ENCODE measurements at places on chromosomes 7 and 10.
A peak's percentile ranks its signal among the peaks of the same experiment; 100 is the strongest.

DNA sequence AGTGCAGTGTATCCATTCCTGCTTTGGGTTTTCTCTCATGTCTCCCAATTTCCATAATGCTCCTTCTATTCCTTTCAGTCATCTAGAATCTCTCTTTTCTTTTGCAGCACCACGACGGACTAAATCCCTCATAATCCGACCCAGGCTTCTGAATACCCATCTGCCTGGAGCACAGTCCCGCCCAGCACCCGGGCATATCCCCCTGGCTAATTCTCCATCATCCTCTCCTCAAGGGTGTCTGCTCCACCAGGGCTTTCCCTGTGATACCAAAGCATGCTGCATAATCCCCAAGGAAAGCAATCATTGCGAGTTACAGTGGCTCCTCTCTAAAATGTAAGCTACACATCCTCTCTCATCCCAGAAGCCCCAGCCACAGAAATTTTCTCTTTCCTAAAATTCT lies 321.9 kb downstream of the CCDC3 start:
- no peak for DNase-seq
- no peak overlapping the region for H3K27ac ChIP-seq
- H3K36me3 ChIP-seq, result no peaks in the 10 kb centered on the region
- no peaks in the 10 kb centered on the region for H3K27me3 ChIP-seq
- no peak overlapping the region for H3K4me3 ChIP-seq
- no peaks in the 10 kb centered on the region for H3K4me1 ChIP-seq

GRCh38 chr10:131436458-131436857 lies 124.9 kb upstream of the TCERG1L start:
- H3K4me3 ChIP-seq, result no peak overlapping the region
- H3K27ac ChIP-seq, result no peak overlapping the region
- H3K36me3 ChIP-seq, result no peaks in the 10 kb centered on the region
- DNase-seq, result no peak

GRCh38 chr10:31707093-31708039 lies 221.3 kb downstream of the ARHGAP12 start:
- peak overlapping the region; percentile 77 for H3K27ac ChIP-seq
- H3K4me3 ChIP-seq, result no peak overlapping the region
- no peaks in the 10 kb centered on the region for H3K36me3 ChIP-seq
- DNase-seq, result peak; percentile 34

GRCh38 chr7:19744075-19744474 lies 29.3 kb downstream of the TMEM196 start:
- H3K27ac ChIP-seq, result no peak overlapping the region
- no peaks in the 10 kb centered on the region for H3K4me1 ChIP-seq
- H3K36me3 ChIP-seq, result no peaks in the 10 kb centered on the region
- H3K4me3 ChIP-seq, result no peak overlapping the region

GRCh38 chr7:150620617-150621371 lies 11.4 kb downstream of the GIMAP6 start:
- DNase-seq, result no peak
- no peaks in the 10 kb centered on the region for H3K36me3 ChIP-seq
- no peaks in the 10 kb centered on the region for H3K27me3 ChIP-seq
- no peak overlapping the region for H3K27ac ChIP-seq
- no peaks in the 10 kb centered on the region for H3K4me1 ChIP-seq
- H3K4me3 ChIP-seq, result no peak overlapping the region

DNA sequence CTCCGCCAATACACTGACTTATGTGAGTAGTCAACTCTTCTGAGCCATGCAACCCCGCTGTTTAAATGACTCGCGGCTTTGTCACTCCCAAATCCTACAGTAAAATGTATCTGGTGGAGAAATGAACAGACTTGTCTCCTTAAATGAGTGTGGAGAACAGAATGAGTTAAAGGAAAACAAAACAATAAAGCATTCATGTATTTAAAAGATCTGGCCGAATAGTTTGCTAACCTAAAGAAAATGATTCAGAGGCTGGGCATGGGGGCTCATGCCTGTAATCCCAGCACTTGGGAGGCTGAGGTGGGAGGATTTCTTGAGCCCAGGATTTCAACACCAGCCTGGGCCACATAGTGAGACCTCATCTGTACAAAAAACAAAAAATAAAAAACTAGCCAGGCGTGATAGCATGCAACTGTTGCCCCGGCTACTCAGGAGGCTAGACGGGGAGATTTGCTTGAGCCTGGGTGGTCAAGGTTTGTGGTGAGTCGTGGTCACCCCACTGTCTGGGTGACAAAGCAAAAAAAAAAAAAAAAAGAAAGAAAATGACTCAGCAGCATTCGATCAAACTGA lies 86.5 kb upstream of the PFKP start:
- H3K27ac ChIP-seq, result no peak overlapping the region
- peaks cover 4% of the 10 kb centered on the region for H3K4me1 ChIP-seq
- H3K36me3 ChIP-seq, result no peaks in the 10 kb centered on the region
- no peaks in the 10 kb centered on the region for H3K27me3 ChIP-seq

GRCh38 chr10:17134282-17134681 lies 4.7 kb upstream of the CUBN start:
- no peak overlapping the region for H3K4me3 ChIP-seq
- H3K4me1 ChIP-seq, result peaks cover 6% of the 10 kb centered on the region
- DNase-seq, result no peak
- H3K36me3 ChIP-seq, result no peaks in the 10 kb centered on the region
- H3K27ac ChIP-seq, result no peak overlapping the region
- no peaks in the 10 kb centered on the region for H3K27me3 ChIP-seq

GRCh38 chr7:22588351-22588750 lies 88.4 kb upstream of the STEAP1B start:
- no peak overlapping the region for H3K4me3 ChIP-seq
- H3K27me3 ChIP-seq, result no peaks in the 10 kb centered on the region
- H3K36me3 ChIP-seq, result no peaks in the 10 kb centered on the region
- DNase-seq, result no peak

DNA sequence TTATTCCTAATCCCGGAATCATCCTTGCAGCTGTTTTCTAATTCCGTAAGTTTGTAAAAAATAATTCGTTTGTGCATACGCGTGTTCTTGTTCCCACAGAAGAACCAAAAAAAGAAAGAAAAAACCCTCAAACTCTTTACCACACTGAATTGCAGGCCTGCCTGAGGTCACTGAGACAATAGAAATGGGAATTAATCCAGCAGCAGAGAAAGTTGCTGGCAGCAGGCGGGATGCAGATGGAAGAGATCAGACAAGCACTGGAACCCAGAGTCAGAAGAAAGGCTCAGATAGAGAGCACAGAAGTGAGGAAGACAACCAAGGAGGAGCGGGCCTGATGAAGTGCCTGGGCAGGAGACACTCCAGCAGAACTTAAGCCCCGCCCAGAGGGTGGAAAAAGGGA lies 141.5 kb upstream of the VWC2 start:
- DNase-seq, result no peak
- H3K27me3 ChIP-seq, result no peaks in the 10 kb centered on the region
- H3K4me3 ChIP-seq, result no peak overlapping the region
- no peaks in the 10 kb centered on the region for H3K36me3 ChIP-seq
- H3K27ac ChIP-seq, result no peak overlapping the region

DNA sequence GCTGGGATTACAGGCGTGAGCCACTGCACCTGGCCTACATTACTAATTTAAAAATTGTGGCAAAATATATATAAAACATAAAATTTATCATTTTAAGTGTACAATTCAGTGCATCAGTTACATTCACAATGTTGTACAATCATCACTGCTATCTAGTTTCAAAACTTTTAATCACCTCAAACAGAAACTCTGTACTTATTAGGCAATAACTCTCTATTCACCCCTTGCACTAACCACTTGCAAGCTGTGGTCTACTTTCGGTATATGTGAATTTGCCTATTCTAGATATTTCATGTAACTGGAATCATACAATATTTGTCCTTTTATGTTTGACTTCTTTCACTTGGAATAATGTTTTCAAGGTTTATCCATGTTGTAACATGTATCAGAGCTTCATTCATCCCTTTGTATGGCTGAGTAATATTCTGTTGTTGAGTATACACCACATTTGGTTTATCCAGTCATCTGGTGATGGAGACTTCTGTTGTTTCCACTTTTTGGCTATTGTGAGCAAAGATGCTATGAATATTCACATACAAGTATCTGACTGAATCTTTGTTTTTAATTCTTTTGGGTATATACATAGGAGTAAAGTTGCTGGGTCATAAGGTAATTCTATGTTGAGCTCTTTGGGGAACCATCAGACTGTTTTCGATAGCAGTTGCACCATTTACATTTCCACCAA lies 14.3 kb upstream of the ELOVL3 start:
- H3K4me1 ChIP-seq, result no peaks in the 10 kb centered on the region
- DNase-seq, result no peak
- no peaks in the 10 kb centered on the region for H3K27me3 ChIP-seq
- no peak overlapping the region for H3K27ac ChIP-seq
- no peak overlapping the region for H3K4me3 ChIP-seq

DNA sequence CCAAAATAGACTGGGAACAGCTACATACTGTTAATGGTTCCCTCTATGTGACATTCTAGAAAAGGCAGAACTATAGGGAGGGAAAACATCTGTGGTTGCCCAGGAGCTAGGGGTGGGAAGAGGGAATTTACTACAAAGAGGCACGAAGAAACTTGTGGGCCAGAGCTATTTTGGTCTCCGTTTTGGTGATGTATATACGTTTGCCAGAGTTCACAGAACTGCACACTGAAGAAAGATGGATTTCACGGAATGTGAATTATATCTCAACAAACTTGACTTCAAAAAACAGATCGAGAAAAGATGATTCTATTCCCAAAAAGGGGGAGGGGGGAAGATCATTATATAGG lies 386 bp upstream of the AS3MT start:
- H3K4me3 ChIP-seq, result peak overlapping the region; percentile 44
- H3K27ac ChIP-seq, result peak overlapping the region; percentile 82
- no peaks in the 10 kb centered on the region for H3K36me3 ChIP-seq
- DNase-seq, result no peak
- peaks cover 10% of the 10 kb centered on the region for H3K4me1 ChIP-seq

GRCh38 chr10:95217476-95217875 lies 23.4 kb downstream of the ACSM6 start:
- no peaks in the 10 kb centered on the region for H3K4me1 ChIP-seq
- DNase-seq, result no peak
- no peak overlapping the region for H3K27ac ChIP-seq

DNA sequence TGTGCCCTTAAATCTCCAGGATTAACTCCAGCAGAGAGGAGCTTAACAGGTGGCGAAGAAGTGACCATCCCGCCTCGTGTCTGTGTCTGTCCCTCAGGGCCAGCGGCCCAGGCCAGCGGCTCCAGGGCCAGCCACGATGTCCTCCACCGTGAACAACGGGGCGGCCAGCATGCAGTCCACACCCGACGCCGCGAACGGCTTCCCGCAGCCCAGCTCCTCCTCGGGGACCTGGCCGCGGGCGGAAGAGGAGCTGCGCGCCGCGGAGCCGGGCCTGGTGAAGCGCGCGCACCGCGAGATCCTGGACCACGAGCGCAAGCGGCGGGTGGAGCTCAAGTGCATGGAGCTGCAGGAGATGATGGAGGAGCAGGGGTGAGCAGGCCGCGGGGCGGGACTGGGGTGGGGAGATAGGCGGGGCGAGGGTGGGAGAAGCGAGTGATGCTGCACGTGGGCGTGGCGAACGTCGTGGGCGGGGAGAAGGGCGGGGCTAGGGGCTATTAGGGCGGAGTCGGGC lies 33.3 kb downstream of the SRRM3 start:
- no peak overlapping the region for H3K27ac ChIP-seq
- no peak overlapping the region for H3K4me3 ChIP-seq
- no peaks in the 10 kb centered on the region for H3K4me1 ChIP-seq
- peak; percentile 90 for DNase-seq

DNA sequence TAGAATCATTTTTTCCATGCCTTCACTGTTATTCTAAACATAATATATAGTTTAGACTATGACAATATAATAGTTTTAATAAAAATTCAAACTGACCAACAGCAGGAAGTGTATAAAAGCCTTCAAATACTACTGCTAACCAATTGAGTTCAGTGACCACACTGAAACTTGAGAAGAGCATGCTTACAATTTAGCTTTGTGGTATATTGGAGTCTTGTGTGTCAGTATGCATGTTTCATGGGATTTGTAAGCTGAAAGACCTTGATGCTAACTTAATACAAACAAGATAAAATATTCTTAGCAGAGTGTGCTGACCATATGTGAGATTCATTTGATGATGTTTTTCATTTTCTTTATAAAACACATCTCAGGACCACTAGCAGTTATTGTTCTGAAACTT lies 395.5 kb downstream of the SUGCT start:
- H3K27me3 ChIP-seq, result no peaks in the 10 kb centered on the region
- no peak for DNase-seq
- no peak overlapping the region for H3K4me3 ChIP-seq
- H3K4me1 ChIP-seq, result no peaks in the 10 kb centered on the region

DNA sequence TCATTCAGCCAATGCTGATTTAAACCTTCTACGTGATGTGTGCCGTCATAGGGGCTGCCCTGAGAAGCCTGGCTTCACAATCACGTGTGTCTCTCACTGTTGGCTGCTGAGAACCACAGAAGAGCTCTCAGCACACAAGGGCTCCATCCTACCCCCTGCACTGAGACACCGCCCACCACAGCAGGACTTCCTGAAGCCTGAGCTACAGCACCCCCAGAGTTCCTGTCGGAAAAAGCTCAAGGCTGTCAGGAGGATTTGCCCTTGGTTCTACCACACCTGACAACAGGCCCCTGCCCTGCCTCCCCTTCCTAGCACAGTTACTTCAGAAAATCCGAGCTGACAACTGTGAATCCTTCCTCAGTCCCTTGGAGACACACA lies 191.9 kb downstream of the MAD1L1 start:
- no peaks in the 10 kb centered on the region for H3K4me1 ChIP-seq
- H3K36me3 ChIP-seq, result no peaks in the 10 kb centered on the region
- H3K27me3 ChIP-seq, result no peaks in the 10 kb centered on the region
- DNase-seq, result no peak

- H3K36me3 ChIP-seq, result no peaks in the 10 kb centered on the region
- no peaks in the 10 kb centered on the region for H3K27me3 ChIP-seq
- no peaks in the 10 kb centered on the region for H3K4me1 ChIP-seq
- H3K27ac ChIP-seq, result no peak overlapping the region
- H3K4me3 ChIP-seq, result no peak overlapping the region
- no peak for DNase-seq
Measured at GRCh38 chr7:27883696-27884095, 143.7 kb downstream of the TAX1BP1 start.

DNA sequence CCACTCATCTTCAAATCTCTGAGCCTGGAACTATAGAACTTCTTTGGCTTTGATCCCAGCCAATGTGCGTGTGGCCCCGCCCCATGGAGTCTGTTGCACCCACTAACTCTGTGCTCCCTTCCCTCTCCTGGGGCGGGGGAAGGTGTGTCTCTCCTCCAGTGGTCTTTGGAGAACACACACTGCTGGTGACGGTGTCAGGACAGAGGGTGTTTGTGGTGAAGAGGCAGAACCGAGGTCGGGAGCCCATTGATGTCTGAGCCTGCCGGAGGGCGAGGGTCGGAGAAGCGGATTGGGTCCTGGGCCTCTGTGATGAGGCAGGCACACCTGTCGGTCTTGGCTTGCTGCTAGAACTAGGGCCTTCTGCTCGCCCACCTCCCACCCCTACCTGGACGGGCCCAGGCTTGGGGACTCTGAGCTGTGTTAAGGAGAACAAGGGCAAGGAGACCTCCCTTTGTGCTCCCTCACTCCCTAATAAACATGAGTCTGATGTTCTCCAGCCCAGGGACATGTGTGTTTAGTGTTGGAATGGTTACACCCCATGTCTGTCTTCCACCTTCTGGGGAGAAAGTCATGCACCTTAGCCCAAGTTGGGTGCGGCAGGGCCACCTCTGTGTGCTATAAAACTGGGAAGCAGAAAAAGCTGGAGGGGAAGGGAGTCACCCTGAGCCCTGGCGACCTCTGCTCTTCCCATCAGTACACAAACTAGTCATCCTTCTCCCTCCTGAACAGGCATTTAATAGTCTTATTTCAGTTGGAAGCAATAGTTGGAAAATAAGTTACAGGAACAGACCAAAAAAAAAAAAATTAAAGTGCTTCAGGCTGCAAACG lies 4.6 kb downstream of the TRAPPC14 start:
- peak overlapping the region; percentile 73 for H3K27ac ChIP-seq
- H3K4me3 ChIP-seq, result no peak overlapping the region
- peaks cover 15% of the 10 kb centered on the region for H3K4me1 ChIP-seq
- no peak for DNase-seq
- H3K36me3 ChIP-seq, result no peaks in the 10 kb centered on the region
- H3K27me3 ChIP-seq, result no peaks in the 10 kb centered on the region

Data from hepatocyte (in vitro differentiated cells).